GM23338 (cell line): ENCODE measurements at places on chromosomes 2 and 18.

DNA sequence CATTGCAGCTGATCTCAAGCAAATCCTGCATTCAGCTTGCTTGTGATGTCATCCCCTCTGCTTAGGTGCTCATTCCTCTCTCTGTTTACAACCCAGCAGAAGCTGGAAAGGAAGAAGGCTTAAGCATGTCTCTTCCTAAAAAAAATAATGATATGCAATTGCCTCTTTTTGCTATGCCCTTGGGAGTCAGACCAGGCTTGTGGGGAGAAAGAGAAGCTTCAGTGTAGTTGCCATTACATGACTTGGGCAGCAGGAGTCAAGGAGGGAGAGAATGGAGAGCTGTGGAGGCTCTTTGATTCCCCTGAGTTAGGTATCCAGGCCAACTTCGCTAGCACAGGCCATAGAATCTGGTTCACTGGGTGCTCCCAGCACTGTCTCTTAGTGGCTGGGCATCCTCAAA lies 101.1 kb downstream of the MAPK4 start:
- no peak for DNase-seq

DNA sequence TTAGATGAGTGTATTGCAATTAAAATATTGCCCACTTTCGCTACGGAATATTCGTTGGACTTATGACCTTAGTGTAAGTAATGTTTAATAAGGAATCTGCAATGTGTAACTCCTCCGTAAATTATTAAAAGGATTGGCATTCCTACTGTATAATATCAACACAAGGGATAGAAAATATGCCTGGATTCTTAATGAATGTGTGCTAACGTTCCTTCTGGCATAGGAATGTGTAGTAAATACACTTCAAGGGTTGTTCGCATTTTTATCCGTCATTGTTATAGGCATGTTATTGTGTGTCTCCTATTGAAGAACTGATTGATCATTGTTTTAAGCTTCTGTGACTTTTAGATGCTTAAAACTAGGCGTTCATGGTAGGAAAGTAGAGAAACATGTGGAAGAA lies 134.5 kb downstream of the NEDD4L start:
- DNase-seq, result no peak

- DNase-seq, result peak; percentile 50
Observed at GRCh38 chr2:20675701-20676352, 8.9 kb downstream of the GDF7 start.

DNA sequence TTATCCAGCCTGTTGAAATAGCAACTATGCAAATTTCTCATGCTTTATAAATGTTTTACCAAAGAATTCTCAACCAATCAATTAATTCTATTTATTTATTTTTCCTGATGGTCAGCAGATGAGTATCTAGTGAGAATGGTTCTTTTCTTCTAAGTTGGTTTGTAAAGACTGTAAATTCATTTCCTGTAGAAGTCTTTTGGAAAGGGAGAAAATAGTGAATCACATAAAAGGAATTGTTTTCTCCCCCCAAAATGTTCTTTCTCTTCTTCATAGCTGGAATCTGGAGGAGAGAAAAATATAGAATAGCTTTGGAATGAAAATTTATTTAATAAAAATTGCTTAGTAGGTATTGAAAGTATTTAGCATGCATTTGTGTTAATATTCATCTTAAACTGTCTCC lies 836.1 kb upstream of the ZEB2 start:
- no peak for DNase-seq

GRCh38 chr2:105634198-105634597 lies 110.5 kb upstream of the NCK2 start:
- no peak for DNase-seq
